ENCODE measurements at places on chromosomes 12 and 14.

DNA sequence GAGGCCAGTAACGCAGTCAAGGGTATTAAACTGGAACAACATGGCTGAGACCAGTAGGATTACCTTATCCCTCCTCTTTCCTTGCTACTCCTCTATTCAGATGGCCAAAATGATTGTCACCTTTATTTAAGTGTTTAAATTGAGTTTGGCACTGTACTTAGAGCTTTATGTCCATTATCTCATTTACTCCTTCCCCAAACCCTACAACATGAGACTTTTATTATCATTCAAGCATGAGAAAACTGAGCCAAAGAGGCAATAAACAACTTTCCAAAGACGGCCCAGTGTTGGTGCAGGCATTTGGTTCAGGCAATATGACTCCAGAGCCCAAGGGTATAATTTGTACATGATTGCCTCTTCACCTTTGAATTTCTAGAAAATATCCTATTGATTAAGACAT, 370.9 kb upstream of the KITLG start:
- no peak for DNase-seq

DNA sequence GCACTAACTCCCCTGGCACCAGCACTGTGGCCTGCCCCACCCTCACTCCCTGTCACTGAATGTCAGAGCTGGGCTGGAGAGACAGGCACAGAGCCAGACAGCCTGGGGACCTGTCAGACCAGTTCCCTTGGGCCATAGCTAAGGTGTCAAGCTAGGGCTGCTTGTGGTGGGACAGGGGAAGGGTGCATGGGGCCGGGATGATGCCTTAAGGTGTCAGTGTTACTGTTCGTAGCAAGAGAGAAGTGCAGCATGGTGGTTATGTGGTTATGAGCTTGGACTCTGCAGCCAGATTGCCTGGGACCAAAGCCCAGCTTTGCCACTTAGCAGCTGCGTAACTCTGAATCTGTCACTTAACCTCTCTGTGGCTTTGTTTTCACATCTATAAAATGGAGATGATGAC, 3.8 kb downstream of the RAPGEF3 start:
- no peak for DNase-seq

GRCh38 chr12:121086781-121087295, 45.8 kb upstream of the P2RX7 start:
- no peak for DNase-seq

GRCh38 chr14:77113644-77114043, 15.6 kb downstream of the CIPC start:
- DNase-seq: no peak

- no peak for DNase-seq
Observed at GRCh38 chr12:131459773-131460365, 251.0 kb upstream of the SFSWAP start.

DNA sequence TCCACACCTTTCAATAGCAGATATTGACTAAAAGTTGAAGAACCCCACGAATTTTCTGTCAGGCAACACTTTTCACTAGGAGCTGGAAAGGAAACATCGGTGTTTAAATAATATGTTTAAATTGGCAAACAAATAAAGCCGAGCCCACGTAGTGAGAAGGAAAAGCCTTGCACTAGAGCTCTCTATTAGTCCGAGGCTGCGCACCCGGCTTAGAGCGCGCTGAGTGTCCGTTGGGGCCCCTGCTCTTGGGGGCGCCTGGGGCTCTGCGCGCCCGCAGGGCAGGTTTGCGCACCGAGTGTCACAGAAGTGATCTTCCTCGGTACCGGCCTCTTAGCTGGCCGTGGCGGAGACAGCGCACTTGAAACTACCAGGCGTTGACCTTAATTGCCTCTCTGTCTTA, 6.4 kb downstream of the TTC6 start:
- DNase-seq: no peak

DNA sequence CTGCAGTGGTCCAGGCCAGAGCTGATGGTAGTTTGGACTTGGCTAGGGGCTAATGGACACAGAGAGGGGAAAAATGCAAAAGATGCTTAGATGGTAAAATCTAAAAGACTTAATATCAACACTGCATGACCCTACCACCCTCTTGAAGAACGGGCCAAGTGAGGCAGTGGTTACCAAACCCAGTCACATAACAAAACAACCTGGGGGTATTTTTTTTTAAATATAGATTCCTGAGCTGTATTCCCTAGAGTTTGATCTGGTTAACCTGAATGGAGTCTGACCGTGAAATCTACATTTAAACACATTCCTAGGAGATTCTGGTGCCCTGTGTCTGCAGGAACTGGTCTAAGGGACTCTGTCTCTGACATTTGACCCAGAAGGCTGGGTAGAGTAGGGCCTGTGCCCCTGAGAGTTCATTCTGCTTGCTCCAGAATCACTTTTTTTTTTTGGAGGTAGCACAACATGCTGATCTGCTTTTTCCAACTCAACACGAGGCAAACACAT, 15.7 kb downstream of the ABHD4 start:
- no peak for DNase-seq

DNA sequence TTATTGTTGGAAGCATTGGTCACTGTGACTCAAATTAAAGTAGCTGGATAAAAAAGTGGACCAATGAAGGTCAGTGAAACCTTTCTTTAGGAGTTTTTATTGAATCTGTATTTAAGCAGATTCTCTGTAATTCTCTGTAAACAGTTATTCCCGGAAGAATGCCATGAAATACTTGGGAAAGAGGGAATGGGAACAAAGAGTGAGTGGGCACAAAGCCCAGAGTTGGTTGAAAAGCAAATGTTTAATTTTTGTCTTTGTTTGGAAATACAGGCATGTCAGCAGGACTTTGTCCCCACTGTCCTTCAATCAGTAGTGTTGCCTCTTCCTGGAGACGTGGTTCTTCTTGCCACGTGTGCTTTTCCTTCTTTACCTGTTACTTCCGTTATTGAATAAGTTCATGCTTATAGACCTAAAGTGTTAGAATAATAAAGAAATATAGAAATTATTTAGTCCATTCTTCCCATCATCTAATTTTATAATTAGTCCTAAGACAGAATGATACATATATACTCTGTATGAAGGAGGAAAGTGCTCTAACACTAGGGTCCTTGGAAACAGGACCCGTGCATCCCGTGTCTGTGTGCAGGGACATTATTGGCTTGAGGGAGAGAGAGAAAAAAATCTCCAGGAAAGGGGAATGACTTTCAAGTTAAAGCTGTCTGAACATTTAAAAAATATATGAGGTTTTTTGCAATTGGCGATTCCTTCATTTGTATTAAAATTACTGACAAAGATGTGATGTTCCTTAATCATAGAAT, 2.0 kb upstream of the ANG start:
- DNase-seq: no peak

DNA sequence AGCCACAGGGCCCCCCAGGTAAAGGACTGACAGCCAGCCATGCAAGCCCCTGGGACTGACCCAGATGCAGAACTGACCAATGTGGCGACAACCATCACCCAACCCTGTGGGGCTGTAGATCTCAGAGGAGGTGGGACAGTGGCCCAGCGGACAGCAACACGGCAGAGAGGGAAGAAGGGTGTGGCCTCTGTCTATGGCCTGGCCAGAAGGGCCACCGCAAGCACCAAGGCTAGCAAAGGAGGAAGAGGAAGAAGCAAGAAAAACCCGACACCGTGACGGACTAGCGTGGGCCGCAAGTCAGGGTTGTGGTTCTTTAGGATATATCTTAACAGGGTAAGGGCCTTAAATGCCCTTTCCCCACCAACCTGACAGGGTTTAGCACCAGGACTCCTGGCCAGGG, 71.2 kb downstream of the ITPK1 start:
- no peak for DNase-seq

GRCh38 chr14:25887251-25887878, 710.5 kb downstream of the NOVA1 start:
- no peak for DNase-seq

DNA sequence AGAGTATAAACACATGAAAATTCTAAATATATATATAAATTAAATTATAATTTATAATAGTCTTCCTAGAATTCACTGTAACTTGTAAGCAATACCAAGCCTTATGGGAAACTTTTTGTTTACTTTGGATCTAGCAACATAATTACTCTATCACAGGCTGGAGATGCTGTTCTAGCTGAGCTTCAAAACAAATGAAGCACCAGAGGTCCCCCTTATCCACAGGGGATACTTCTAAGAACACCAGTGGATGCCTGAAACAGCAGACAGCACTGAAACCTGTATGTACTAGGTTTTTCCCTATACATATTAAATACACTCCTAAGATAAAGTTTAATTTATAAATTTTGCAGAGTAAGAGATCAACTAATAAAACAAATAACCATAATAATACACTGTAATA, 96.6 kb downstream of the CDK17 start:
- no peak for DNase-seq

- DNase-seq: no peak
Observed at GRCh38 chr12:130177635-130178242, 15.5 kb downstream of the FZD10 start.

- no peak for DNase-seq
Observed at GRCh38 chr14:60777856-60778578, 43.5 kb downstream of the MNAT1 start.

DNA sequence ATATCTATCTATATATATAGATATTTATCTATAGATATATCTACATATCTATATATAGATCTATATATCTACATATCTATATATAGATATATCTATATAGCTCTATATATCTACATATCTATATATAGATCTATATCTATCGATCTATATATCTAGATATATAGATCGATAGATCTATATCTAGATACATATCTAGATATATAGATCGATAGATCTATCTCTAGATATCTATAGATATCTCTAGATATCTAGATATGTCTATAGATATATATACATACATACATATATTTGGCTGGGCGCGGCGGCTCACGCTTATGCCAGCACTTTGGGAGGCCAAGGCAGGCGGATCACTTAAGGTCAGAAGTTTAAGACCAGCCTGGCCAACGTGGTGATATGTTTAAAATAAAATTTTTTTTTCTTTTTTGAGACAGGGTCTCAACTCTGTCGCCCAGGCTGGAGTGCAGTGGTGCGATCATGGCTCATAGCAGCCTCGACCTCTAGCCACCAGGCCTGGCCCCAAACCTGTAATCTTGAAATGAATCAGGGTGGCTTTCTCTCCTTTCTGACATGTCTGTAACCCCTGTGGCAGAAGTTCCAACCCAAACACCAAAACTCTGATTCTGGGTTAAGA, 18.1 kb downstream of the ARPC3 start:
- no peak for DNase-seq

GRCh38 chr14:42353315-42353714, 746.6 kb downstream of the LRFN5 start:
- DNase-seq: no peak

DNA sequence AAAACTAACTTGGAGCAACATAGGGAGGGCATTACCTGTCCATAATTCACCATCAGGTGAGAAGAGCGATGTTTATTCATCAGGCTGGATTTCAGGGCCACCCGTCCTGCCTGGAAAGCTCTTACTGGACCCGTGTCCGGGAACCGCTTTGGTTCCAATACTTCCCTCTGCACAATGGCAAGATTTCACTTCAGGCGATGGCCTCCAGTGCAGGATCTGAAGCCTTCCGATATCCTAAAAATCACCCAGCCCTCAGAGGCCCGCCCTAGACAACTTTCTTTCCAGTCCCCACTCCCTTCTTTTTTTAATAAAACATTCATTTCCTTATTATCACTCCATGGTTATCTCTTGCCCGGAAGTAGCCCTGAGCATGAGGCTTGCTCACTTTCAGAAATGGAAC, 92.5 kb downstream of the BCL11B start:
- no peak for DNase-seq

GRCh38 chr12:103727638-103728037, 113.4 kb downstream of the NT5DC3 start:
- DNase-seq: no peak

- no peak for DNase-seq
Observed at GRCh38 chr12:24044941-24045703, 95.7 kb upstream of the SOX5 start.

DNA sequence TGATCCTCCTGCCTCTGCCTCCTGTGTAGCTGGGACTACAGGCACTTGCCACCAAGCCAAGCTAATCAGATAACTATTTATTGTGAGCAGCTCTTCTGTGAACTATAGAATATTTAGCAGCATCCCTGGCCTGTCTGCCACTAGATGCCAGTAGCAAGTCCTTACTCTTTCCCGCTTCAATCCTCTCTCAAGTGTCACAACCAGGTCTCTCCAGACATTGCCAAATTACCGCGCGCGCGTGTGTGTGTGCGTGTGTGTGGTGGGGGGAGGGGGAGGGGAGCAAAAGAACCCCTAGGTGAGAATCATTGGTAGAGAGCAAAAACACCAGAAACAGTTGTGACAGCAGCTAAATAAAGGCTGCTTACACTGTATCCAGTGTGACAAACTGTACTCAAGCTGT, 49.9 kb downstream of the PPP2R5E start:
- no peak for DNase-seq

- no peak for DNase-seq
Observed at GRCh38 chr12:70507442-70507841, 129.8 kb downstream of the PTPRB start.

- DNase-seq: no peak
Observed at GRCh38 chr12:6925239-6925539, 2.6 kb upstream of the ATN1 start.

- DNase-seq: no peak
Observed at GRCh38 chr14:89302396-89302950, 114.6 kb downstream of the FOXN3 start.

DNA sequence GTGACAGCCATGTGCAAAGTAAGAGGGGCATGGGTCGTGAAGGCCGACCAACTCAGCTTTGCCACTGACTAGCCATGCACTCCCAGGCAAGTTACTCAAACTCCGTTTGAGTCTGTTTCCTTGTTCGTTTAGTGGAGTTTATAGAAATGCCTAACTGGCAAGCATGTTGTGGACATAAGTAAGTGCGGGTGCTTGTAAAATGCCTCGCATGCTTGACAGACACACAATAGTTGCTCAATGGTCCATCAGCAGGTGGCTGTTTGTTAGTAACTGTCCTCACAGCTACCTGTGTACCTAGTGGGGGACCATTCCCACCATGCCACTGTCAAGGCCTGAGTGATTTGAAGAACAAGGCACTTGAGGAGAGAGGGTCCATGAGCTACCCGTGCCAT, 338.3 kb downstream of the DPF3 start:
- no peak for DNase-seq

DNA sequence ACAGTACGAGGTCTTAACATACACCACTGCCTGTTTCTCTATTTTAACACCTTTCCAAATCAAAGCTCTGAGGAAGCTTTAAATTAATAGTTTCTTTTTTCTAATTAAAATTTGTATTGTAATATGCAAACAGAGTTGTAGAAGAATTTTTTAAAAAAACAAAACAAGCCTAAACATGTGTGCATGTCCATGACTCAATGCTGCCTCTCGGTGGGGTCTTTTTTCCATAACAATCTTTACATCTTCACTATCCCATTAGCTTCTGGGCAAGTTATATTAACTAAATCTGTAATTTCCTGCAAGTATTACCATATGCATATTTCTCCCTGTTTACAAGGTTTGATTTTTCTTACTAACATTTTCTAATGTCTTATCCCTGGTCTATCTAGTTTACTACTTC, 143.9 kb upstream of the NAV3 start:
- no peak for DNase-seq

GRCh38 chr12:1830981-1831963, 10.9 kb downstream of the LRTM2 start:
- DNase-seq: no peak

- DNase-seq: no peak
Observed at GRCh38 chr12:79688376-79689060, 2.2 kb downstream of the PAWR start.

GRCh38 chr12:2422591-2422990, 369.8 kb downstream of the CACNA1C start:
- no peak for DNase-seq

- no peak for DNase-seq
Observed at GRCh38 chr12:110244372-110244771, 36.7 kb upstream of the ATP2A2 start.
